H4 (cell line): ENCODE measurements at places on chromosomes 11 and 22. TPM values are rescaled to one million over a fixed set of nuclear protein-coding genes. Genes with fewer than 3 reads are reported as not detected.

Gene SCUBE2
- total RNA-seq = 0.10 TPM in 1 of 2 replicates, not detected in the other

Gene PKP3
- total RNA-seq = 2.4 and 3.0 TPM in 2 replicates

Gene DNAJB13
- total RNA-seq = not detected in 2 replicates

Gene PNPLA5
- total RNA-seq = not detected in 2 replicates

Gene OR6A2
- 0.43 TPM in 1 of 2 replicates, not detected in the other for total RNA-seq
